Bronchial epithelial cell (primary cell): ENCODE measurements at places on chromosomes 3 and 15.

DNA sequence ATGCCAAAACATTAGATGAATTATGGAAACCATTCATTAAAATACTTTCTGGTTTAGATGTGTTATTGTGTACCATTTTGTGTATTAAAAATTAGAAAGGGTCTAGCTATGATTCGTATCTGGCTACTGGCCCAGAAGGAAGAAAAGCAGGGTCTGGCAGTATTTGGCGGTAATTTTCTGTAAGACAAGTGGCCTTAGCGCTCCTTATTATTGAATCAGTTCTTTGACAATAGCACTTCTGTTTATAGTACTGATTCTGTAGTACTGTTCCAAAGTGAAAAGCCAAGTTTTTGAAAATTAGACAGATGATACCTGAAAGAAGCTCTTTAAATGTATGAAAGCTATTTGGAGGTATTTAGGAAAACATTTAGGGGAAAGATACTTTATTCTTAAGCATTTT lies 10.2 kb downstream of the GLCE start:
- no peak for DNase-seq

GRCh38 chr3:150299201-150299600 lies 108.9 kb upstream of the TSC22D2 start:
- DNase-seq, result no peak

DNA sequence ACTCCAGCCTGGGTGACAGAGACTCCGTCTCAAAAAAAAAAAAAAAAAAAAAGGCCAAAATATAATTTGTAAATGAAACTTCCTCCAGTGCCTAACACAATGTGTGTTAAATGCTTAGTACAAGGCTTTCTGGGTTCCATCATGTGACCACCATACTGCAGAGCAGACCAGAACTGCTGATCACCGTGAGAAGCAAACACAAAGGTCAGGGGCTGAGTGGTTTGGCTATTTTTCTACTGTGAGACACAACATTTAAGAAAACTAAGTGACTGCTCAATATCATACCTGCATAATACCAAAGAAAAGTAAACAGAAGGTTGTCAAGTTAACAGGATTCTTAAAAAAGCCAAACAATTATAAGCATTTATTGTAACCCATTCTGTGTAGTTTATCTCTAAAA lies 13.2 kb downstream of the ABCC5 start:
- no peak for DNase-seq

- DNase-seq, result no peak
Observed at GRCh38 chr3:141853081-141853601, 23.3 kb upstream of the ATP1B3 start.
